ENCODE measurements at places on chromosomes 2 and 18. TPM values are rescaled to one million over a fixed set of nuclear protein-coding genes. Genes with fewer than 3 reads are reported as not detected.

The TRPM8 gene
- polyA plus RNA-seq, result 0.13 TPM

The NRBP1 gene
- 141 TPM for polyA plus RNA-seq

The GALNT3 gene
- polyA plus RNA-seq, result 13.3 TPM

The RTKN gene
- 77.2 TPM for polyA plus RNA-seq

The KIF5C gene
- polyA plus RNA-seq, result 4.6 TPM
